Kidney capillary endothelial cell (primary cell): ENCODE measurements at places on chromosomes 16 and 17.

- no peak for DNase-seq
These were observed 254.7 kb downstream of the CDH13 start for GRCh38 chr16:82881516-82881915.

DNA sequence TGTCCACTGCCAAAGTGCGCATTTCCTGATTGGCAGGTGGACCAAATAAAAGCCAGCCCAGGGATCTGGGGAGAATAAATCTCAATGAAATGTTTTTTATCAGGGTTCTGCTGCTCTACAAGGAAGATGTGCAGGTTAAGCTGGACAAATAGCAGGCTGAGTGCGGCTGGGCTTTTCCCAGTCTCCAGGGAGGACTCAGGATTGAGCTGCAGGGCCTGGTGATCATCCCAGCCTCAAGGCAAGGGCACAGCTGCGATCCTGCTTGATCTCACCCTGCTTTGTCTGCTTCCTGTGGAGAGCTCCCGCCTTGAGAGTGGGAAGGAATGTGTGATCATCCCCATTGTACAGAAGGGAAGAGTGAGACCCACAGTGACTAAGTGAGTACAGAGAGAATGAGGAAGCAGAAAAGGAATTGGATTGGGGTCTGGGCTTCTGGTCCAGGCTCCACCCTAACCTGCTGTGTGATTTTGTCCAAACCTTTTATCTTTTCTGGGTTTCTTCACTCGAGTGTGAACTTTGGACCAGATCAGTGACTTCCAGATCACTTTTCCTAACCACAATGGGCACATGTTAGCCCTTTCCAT is 75.3 kb upstream of the CRHR1 start:
- DNase-seq = no peak

DNA sequence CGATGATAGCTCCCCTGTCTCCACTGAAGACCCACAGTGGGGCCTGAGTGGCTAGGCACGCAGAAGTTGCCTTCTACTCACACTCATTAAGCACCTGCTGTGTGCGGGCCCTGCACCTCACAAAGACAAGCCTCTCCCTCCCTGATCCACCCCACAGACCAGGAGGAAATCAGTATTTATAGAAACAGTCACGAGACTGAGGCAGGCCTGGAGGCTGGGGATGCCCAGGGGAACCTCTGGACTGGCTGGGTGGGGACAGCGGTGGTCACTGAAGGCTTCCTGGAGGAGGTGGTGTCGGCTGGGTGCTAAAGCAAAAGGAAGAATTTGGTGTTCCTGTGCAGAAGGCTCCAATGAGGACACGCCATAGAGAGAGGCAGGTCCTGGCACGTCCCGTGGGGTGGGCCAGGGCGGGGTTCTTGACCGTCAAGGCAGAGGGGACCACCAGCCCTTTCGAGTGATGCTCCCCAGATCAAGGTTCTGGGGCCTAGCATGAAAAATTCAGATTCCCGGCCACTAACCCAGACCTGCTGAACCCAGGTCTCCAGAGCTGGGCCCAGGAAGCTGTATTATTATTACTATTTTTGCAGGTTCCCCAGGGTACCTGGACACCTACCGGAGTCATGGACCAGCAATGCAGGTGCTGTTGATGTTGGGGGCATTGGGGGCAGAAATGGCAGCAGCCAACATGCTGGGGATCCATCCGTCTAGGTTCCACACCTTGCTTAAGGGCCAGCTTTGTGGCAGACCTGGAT is 23.0 kb downstream of the PPL start:
- DNase-seq = no peak

DNA sequence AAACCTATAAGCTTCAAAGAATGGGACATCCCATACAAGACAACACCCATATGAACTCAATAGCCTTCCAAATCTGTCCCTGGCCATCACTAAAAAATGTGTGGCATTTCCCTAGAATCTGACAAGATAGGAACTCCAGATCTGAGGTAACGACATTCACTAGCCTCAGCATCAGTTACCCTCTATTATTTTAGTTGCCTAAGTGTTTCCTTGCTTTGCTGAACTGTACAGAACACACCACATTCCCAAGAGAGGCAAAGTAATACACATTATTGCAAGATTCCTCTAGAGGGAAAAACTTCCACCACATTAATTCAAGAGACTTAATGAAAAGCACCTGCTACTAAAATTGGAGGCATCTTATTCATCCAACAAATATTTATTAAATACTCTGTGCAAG is 5.0 kb downstream of the LSM12 start:
- DNase-seq = no peak

DNA sequence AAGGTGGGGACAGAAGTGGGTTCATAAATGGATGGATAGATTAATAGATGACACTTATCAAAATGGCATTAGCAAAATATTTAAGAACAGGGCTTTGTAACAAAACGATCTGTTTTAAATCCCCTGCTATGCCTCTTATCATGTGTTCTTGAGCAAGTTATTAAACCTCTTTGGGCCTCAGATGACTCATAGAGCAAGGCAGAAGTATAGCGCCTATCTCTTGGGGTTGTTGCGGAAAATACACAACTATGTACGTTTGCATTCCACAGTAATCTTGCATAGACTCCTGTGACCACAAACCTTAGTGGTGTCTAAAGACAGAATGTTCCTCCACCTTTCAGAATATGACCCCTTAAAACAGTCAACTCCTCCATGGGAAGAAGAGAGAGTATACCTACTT is 116.8 kb downstream of the CDYL2 start:
- no peak for DNase-seq

- no peak for DNase-seq
These were observed 6.9 kb downstream of the MT1X start for GRCh38 chr16:56689171-56689570.

- DNase-seq = no peak
These were observed 4.7 kb downstream of the DNAH17 start for GRCh38 chr17:78572239-78573205.

DNA sequence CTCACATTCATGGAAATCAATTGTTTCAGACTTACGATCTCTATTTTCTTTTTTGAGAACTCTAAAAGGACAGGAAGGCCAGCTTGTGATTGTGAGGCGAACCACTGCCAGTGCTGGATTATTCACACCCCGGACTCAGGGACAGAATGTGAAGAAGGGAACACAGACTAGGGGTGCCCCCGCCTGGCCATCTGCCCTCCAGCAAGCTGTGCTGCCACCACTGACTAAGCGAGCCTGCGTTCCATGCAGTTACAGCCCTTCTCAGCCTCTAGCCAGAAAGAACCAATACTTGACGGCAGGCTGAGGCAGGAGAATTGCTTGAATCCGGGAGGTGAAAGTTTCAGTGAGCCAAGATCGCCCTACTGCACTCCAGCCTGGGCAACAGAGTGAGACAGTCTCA is 2.8 kb downstream of the HAGH start:
- DNase-seq = peak; percentile 47
